CD4-positive, alpha-beta T cell treated with Interleukin-10 for 1 hour (primary cell): ENCODE measurements at places on chromosomes 1 and 21.

DNA sequence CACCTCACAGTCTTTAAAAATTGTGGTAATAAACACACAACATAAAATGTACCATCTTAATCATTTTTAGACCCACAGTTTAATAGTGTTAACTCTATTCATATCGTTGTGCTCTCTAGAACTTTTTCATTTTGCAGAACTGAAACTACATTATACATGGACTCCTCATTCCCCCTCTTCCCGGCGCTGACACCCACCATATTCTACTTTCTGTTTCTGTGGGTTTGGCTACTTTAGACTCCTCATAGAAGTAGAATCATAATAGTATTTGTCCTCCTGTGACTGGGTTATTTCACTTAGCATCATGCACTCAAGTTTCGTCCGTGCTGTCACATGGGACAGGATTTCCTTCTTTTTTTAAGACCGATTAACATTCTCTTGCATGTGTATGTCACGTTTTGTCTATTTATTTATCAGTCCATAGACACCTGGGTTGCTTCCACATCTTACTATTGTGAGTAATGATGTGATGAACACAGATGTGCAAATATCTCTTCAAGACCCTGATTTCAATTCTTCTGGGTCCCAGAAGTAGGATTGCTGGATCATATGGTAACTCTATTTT, 62.9 kb upstream of the TMPRSS2 start:
- no peak for DNase-seq

- DNase-seq = no peak
Observed at GRCh38 chr21:46151261-46151988, 4.0 kb downstream of the FTCD start.

- DNase-seq = no peak
Observed at GRCh38 chr1:68223687-68224086, 8.6 kb downstream of the WLS start.

DNA sequence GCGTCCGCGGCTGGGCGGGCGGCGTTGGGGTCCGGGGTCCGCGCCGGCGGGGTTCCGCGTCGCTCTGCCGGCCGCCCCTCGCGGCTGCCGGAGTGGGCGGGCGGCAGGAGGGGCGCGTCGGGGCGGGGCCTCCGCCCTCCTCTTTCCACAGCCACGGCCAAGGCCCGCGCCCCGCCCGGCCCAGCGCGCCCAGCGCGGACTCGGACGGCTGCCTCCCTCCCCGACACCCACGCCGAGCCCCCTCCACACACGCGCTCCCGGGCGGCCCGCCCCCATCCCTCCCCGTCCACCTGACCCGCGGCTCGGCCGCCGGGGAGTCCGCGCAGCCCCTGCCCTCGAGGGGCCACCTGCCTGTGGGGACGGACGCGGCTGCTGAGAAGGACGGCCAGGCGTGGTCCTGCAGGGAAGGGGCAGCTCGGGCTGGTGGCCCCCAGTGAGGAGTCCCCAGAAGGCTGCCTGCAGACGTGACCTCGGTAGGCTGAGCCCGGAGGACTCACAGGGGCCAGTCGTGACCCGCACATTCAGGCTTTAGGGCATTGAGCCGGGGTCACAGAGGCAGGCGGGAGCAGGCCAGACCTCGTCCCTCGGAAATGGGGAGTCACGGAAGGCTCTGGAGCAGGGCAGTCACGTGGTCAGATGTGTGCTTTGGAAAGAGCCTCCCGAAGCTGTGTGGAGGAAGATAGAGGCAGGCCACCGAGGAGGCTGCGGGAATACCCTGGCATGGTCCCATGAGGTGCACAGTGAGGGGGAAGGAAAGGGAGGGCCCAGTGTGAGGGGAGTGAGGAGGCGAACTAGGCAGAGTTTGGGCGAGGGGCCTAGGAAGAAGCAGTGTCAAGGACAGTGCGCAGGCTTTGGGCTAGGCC, at the start of gene COL8A2:
COL8A2 (minus strand) TSS at position 94 of the 863 bp plus-strand sequence. CDS start 24,980 bp downstream, outside the sequence.
- DNase-seq = no peak

- DNase-seq = peak; percentile 51
Observed at GRCh38 chr1:172845371-172845770, 186.5 kb downstream of the FASLG start.

GRCh38 chr1:246037832-246038231, 469.2 kb downstream of the SMYD3 start:
- no peak for DNase-seq

DNA sequence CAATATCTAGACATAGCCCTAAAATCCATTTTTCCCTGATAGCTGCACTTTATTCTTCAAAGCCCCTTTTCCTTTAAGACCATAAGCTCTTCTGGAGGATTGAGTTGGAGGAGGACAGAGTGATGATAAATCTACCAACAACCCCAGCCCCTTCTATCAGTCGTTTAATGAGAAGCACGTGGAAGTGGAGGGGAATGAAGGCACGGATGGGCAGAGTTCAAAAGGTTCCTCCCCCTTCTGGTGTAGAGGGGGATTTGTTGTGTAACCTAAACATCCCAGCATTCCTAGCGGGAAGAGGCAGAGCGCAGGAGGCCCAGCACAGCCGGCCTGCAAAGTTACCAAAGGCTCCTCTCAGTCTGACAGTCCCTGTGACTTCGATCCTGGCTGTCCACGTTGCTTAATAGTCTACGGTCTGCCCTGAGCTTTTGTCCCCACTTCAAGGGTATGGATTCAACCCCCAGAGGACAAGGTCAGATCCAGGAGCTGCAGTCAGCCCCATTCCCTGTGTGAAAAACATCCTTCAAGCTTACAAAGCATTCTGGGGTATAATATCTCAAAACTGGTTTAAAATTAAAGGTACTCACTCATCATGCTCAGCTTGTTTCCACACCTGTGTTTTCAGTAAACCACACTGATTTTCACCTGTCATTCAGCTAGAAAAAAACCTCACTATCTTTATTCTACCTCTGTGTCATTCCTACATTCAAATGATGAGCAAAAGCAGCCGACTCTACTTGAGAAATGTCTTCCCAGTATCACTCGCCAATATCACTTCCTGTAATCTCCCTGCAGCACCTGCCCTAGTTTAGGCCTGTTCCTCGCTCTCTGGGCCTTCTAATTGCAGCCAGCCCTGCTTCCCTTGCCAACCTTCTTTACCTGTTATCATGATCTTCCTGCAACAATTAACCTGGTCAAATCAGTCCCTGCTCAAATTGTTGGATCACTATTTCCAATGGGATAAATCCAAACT, 117.9 kb downstream of the PLPP3 start:
- DNase-seq = no peak

DNA sequence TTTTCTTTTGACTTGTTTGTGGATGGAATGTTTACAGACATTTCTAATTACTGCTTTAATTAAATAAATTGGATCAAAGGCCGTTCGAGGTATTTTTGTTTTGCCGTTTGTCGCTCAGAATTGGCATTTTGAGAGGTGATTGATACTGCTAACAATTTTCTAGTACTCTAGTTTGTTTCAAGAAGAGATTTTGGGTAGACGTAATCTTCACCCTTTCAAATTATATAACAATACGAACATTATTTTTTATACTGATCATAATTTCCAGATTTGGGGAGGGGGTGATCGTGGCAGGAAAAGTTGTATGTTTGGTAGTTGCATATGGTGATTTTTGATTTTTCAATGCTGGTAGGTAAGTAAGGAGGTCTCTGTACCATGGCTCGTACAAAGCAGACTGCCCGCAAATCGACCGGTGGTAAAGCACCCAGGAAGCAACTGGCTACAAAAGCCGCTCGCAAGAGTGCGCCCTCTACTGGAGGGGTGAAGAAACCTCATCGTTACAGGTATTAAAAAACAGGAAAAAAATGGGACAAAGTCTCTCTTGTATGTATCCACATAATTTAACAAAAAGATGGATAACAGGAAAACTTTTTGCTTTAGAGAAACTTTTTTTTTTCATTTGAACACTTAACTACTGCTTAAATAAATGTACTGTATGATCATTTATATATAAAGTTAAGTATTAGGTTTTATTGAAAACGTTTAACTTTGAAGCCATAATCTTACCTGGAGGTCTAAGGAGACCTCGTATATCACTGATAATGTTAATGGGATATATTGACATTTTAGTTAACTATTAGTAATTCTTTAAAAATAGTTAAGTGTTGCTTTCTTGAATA, 1.7 kb downstream of the H3-3A start:
- peak; percentile 55 for DNase-seq

DNA sequence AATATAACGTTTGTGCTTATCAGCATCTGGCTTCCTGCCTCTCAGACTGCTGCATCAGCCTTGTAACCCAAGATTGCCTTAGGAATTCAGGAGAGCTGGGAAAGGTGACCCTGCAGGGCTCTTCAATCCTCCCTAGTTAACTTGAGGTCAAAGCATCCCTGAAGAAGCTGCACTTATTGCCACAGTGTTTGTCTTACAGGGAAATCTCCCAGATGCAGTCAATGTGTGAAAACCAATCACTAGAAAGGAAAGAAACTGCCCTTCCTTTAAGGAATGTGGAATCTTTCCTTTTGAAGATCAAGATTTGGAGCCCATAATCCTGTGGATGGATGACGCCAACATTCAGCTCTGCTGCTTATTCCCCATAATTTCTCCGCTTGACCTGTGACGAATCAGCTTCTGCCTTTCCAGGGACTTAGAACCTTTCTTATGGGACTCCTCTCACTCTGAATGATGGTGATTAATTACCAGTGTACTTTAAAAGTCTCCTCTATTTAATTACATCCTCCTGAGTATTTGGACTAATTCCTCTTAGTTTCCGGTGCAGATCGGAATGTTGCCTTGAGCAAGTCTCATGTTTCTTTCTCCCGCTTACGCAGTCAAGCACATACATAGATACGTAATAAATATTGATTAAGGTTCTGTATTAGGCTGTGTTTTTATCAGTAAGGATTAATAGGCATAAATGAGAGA, 14.4 kb downstream of the ADAMTS5 start:
- no peak for DNase-seq

DNA sequence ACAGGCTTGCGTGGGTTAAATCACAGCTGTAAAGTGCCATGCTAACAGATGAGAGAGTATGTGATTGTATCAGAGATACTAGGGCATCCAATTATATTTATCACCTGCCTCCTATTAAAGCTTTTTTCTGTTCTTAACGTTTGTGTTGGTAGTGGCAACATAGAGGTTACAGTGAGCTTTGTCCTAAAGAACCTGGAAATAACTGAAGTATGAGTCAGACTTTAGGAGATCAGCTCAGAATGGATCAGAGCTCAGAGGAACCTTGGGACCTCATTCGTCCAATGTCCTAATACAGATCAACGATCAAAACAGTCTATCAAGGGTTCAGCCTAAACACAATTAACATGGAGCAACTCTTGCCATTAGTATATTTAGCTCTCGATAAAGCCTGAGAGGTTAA, 81.0 kb downstream of the RGS7 start:
- no peak for DNase-seq

- no peak for DNase-seq
Observed at GRCh38 chr1:154329152-154329521, 3.8 kb downstream of the ATP8B2 start.

- no peak for DNase-seq
Observed at GRCh38 chr1:17102232-17102631, 17.0 kb downstream of the PADI2 start.

- DNase-seq = no peak
Observed at GRCh38 chr1:7847599-7847998, 5.3 kb downstream of the UTS2 start.

DNA sequence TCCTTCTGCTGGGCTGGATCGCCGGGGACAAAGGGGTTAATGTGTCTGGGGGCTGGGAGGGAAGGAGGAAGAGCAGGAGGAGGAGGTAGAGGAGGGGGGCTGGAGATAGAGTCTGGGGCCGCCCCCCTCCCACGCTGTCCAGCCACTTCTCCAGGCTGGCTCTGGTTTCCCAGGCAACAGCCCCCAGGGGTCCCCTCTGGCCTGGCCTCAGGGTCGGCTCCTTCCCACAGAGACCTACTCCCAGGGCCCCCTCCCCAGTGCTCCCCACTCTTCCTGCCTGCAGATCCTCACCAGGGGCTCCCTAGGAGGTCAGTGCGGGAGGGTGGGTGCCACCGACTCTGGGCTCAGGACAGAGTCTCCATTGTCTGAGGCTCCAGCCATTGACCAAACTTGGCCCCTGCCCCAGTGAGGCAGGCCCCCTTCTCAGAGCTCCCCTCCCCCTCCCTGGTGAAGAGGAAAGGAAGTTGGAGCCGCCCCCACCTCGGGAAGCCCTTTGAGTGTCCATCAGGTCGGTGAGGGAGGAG, 34.1 kb downstream of the ARHGEF10L start:
- DNase-seq = no peak

- DNase-seq = peak; percentile 85
Observed at GRCh38 chr1:225467193-225468020, 39.6 kb upstream of the LBR start.

DNA sequence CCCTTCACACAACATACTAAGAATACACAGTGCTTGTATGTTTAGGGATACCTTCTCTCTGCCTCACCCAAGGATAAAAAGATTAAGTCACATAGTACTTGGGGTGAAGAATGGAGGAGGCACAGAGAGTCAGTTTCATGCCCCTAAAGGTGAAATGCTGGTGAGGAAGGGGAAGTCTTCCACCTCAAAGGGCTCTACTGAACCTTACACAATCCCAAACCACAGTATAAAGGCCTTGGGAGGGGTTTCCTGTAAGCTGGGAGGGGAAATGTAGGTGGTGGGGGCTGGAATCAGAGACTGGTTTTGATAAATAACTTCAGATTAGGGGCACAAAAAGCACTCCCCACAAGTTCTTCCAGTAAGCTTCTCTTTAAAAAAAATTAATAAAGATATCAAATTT, 3.5 kb downstream of the MINDY1 start:
- DNase-seq = peak; percentile 51

DNA sequence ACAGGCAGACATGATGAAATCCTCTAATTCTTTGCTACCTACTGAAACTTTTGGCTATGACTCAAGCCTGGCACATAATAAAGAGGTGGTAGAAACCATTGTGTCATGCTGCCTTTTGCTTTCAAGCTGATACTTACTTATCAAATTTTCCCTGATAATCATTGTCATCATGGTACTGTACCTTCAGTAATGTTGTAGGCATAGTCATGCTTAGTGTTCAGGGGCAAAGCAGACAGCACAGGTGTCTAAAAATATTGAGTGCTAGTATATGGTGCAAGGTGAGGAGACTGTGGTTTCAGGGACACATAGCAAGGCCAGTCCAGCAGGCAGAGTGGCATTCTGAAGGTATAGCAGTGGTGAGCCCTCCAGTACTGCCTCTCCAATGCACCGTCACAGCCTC, 226.9 kb upstream of the DEPDC1 start:
- no peak for DNase-seq

DNA sequence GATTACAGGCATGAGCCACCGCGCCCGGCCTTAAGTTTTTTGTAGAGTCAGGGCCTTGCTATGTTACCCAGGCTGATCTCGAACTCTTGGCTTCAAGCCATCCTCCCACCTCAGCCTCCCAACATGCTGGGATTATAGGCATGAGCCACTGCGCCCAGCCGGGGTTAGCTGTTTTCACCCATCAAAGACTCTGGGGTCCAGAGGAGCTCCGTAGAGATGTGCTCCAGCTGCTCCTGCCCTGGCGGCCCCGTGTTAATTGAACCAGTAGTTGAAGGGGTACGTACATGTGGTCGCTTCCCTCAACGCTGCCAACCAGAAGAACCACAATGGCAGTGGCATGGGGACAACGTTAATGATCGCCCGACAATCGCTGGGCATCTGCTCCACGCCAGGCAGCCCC, 72.0 kb downstream of the NPHP4 start:
- no peak for DNase-seq

DNA sequence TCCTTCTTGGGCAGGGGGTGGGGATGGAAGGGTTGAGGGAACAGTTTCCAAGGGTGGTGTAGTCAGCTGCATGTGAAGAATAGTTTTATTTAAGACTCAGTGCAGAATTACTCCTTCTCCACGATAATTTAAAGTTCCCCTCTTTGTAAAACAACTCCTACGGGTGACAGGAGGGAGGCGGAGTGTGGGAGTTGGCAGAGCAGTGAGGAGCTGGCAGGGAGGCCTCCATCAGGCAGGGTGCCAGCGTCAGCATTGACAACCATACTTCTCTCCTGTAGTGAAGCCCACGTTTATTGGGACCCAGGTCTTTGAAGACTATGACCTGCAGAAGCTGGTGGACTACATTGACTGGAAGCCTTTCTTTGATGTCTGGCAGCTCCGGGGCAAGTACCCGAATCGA, 93.8 kb downstream of the MTR start:
- no peak for DNase-seq
